ENCODE measurements at places on chromosomes 5 and 9.

DNA sequence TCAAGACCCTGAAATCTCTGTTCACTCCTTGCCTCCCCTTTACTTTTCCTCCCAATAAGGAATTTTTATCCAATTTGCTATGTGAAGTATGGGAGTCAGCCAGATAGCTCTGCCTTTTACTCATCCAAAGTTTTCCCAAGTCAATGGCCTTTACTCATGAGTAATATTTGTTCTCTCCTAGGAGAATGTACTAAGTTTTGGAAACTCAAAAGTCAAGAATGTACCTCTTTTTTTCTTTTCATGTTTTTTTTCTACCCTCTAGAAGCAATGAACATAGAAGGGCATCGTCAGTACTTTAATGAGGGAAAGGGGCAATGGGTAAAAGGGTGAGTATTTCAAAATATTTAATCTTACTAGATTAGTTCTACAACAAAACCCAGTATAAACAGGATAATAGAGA lies 140.2 kb upstream of the SGCD start:
- no peak for DNase-seq

- no peak for DNase-seq
Observed at GRCh38 chr5:36701085-36701698, 94.8 kb downstream of the SLC1A3 start.

- DNase-seq = no peak
Observed at GRCh38 chr5:133367984-133368383, 244.4 kb downstream of the FSTL4 start.

DNA sequence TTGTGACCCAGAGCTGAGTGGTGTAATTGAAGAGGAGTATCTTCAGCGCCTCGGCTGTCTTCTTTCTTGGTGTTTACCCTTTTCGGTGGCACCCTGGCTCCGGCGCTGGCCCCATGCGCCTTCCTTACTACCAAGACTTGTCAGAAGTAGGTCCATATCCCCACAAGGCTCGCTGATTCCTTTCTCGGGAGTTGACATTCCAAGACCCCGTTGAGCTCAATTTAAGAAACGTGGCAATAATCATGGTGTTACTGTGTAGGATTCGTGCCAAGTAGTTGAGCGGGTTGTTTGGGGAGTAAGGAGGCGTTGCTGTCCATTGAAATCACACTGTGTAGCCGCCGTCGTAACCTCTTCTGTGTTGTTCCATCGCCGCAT lies 795 bp downstream of the NDUFAF2 start:
- DNase-seq = no peak

DNA sequence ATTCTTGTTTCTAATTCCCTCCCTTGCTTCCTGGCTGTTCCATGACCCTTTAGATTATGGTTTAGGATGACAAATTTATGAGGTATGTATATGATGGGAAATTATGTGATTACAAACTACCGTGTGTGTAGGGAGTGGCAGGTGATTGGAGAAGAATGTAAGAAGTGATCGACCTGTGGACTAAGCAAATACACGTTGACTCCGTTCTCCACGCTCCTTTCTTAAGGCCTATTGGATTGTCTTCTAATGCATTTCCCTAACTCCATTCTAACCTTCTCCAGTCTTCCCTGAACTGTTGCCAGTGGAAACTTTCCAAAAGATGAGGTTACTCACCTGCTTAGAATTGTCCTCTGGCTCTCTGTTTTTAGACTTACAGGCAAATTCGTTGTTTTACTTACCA lies 36.6 kb downstream of the MVB12B start:
- no peak for DNase-seq

- no peak for DNase-seq
Observed at GRCh38 chr5:36396640-36397039, 94.9 kb upstream of the RANBP3L start.

GRCh38 chr9:34145165-34145564 lies 18.7 kb upstream of the DCAF12 start:
- DNase-seq = no peak

- DNase-seq = no peak
Observed at GRCh38 chr9:15725953-15726352, 173.1 kb downstream of the CCDC171 start.
